T-helper 9 cell (primary cell): ENCODE measurements at places on chromosomes 16 and 17.

DNA sequence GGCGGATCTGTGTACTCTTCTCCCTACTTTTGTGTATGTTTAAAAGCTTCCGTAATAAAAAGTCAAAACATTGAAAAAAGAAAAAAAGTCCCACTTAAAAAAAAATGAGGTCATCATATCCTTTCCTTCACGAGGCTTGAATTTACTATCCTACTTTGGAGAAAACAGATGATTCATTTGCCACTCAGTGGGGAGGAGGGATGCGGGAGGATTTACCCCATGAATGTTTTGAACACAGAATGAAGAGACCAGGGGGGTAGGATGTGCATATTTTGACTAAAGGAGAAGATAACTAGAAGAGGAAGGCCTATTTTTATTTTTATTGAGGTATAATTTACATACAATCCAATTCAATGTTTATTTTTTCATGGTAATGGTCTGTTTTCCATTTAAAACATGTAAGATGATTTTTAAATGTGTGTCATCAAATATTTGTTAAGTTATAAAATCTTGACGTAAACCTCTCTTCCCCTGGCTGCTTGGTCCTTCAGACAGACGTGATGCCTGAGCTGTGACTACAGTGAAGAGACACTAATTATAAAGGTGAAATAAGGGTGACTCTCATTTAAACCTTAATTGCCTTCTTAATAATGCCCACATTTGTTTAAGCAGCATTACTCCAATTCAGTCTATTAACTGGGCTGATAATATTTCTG is 135.4 kb upstream of the AXIN2 start:
- no peak for DNase-seq

GRCh38 chr17:72267601-72268000 is 146.8 kb downstream of the SOX9 start:
- DNase-seq = no peak

- DNase-seq = no peak
Measured at GRCh38 chr17:45320931-45321461, 4.2 kb upstream of the MAP3K14 start.

GRCh38 chr16:29896841-29897240 is 2.5 kb downstream of the SEZ6L2 start:
- no peak for DNase-seq

DNA sequence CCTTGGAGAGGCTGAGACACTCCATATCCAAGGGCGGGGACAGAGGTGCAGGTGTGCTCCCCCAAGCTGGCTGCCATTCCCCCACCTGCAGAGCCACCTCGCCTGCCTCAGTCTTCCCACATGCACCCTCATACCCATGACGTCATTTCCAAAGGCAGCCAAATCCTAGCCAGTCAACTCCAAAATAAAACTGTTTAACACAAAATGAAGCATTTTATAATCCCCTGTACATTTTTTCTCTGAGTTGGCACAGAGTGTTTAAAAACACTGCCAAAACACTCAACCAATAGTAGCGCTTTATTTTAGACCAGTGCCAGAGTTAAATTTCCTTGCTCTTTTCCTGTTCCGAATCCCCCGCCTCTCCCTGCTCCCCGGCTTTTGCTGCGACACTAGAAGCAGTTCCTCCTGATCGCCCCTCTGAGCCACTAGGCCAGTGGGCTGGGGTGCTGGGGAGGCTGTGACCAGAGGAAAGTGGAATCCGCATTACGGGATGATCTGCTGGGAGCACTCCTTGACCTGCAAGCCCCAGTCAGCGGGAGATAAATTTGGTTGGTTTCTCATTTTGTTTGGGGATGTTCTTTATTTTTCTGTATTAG is 139.5 kb downstream of the ZNF423 start:
- DNase-seq = no peak

- no peak for DNase-seq
Measured at GRCh38 chr17:66541461-66542128, 239.2 kb downstream of the PRKCA start.

DNA sequence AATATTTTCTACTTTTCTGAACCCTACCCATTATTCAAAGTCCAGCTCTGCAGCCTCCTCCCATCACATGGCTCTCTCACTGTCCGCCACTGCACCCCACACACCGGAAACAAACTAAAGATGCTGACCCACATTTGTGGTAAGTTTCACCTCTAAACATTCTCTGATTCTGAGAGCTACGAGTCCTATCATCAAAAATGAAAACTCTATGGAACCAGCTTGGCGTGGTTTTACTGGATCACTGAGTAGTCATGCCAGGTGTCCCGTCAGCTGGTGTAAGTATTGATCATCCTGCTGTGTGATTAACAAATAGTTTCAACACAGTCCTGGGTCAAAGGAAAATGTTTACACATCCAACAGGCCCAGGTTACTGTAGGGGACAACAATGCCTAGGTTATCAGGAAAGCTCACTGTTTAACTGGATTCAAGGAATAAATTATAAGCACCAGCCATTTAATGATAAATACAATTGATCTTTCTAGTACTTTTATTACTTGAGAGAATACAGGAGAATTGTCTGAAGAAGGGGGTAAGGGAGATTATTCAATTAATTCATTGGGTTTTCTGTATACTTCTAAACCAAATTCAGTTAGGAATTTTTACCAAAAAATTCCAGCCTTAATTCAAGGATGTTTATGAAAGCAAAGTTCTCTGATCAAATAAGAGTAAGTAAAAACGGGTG is 33.9 kb downstream of the CYTH1 start:
- no peak for DNase-seq

- DNase-seq = no peak
Measured at GRCh38 chr16:52529226-52529625, 17.7 kb downstream of the TOX3 start.

- DNase-seq = no peak
Measured at GRCh38 chr16:67068212-67068753, 39.3 kb downstream of the CBFB start.

DNA sequence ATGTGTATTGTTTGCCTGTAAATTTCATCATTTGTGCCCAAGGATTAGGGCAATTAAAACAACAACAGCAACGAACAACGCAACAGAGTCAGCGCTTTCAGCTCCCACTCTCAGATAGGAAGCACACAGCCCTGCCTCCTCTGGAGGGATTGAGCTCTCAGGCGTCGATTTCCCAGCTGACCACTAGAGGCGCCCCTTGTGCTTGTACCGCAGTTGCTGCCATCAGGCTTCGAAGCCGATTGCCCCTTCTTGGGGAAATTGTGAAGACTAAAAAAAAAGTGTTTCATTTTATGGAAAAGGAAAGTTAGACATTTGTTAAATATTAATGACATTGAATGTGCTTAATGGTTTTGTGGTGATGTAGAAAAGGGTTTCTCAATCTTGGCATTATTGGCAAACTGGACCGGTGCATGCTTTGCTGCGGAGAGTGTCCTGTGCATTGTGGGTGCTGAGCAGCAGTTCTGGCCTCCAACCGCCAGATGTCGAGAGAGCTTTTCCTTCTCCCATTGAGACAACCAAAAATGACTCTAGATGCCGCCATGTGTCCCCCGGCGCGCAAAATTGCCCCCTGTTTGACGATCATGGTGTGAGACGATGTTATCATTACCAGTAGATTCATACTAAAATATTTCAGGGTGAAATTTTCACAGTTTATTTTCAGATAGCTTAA is 650.4 kb upstream of the RBFOX1 start:
- no peak for DNase-seq

- no peak for DNase-seq
Measured at GRCh38 chr16:15573274-15573895, 69.6 kb downstream of the MARF1 start.

DNA sequence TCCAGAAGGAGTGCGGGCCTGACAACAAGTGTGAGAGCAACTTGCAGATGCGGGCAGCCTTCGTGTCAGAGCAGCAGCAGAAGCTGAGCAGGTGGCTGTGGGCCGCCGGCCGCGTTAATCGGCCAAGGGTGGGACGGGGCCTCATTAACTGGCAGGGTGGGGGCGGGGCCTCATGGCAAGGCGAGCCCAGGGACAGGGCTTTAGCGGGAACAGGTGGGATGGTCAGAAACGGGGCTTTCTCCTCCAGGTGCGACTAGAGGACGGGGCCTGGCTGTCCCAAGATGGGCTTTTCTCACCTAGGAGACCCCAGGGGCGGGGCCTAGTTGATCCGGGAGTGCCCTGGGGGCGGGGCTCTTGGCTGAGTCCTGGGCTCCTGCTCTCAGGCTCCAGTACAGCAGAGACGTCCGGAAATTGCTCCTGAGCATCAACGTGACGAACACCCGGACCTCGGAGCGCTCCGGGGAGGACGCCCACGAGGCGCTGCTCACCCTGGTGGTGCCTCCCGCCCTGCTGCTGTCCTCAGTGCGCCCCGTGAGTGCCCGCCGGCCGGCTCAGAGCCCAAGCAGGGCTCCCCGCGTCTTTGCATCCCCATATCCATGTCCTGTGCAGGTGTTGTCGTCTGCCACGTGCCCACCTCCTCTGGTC is 18.4 kb upstream of the PDK2 start:
- DNase-seq = no peak

DNA sequence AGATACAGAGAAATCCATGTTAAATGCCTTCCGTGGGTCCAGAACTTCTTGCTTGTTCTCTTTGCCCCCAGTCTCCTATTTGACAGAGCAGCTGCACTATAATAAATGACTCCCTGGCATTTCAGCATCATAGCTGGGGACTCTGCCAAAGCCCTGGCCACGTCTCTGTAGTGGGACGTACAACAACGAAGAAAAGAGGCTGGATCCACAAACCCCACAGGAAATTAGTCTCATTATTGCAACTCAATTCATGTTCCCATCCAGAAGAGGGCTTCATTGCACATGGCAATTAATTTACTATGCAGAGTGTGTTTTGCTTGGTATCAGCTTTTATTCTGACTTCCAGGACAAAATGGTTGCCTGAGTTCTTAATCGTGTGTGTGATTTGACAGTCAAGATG is 121.3 kb downstream of the CDH13 start:
- DNase-seq = no peak

- DNase-seq = no peak
Measured at GRCh38 chr17:30212750-30213149, 22.7 kb downstream of the SLC6A4 start.

DNA sequence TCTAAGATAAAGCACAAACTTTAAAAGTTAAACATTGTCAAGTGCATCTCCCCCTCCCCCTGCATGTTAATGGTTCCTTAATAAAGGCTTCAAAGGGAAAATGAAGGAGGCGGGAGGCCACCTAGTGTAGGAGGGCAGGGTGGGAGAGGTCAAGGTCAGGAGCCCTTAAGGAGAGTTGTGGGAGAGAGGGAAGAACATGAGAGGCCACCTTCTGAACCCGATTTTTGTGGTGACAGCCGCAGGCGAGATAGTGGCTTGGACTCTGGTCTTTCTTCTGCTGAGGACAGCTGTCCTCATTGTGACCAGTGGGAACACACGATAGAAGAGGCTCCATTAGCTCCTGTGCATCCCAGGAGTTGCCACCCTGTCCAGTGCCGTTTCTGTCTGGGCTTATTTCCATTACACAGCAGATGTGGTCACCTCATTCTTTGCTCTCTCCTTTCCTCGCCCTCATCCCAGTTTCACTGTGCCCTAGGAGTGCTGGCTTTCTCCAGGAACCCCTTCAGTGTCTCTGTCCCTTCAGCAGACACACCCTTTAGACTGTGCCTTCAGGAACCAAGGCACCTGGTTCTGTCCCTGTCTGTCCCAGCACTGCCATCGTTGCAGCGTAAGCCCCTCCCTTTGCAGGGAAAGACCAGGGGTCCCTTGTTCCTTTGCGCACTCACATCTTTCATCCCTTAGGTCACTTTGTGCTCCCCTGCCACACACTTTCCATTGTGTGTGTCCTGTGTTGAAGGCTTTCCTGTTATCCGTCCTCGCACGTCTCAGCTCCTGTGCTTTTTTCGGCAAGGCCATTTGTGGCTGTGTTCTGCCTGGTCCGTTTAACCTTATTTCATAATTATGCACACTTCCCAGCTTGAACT is 7.5 kb downstream of the SEC14L1 start:
- no peak for DNase-seq

DNA sequence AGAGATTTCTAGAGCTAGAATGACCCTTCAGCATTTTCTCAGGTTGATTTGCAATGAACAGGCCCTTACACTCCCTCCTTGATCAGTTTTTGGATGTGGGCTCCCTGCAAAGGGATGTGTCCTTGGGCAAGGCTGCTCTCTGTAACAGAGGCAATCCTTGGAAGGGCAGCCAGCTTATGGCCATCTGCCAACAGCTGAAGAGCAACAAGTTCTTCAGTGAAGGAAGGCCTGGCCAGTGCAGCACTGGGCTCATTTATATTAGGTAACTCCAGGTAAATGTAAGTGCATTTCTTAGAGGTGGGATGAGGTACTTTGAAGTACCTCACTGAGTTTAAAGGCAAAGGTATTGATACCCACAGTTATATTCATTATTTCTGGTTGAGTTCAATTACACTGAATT is 114.3 kb upstream of the KCNJ16 start:
- no peak for DNase-seq

DNA sequence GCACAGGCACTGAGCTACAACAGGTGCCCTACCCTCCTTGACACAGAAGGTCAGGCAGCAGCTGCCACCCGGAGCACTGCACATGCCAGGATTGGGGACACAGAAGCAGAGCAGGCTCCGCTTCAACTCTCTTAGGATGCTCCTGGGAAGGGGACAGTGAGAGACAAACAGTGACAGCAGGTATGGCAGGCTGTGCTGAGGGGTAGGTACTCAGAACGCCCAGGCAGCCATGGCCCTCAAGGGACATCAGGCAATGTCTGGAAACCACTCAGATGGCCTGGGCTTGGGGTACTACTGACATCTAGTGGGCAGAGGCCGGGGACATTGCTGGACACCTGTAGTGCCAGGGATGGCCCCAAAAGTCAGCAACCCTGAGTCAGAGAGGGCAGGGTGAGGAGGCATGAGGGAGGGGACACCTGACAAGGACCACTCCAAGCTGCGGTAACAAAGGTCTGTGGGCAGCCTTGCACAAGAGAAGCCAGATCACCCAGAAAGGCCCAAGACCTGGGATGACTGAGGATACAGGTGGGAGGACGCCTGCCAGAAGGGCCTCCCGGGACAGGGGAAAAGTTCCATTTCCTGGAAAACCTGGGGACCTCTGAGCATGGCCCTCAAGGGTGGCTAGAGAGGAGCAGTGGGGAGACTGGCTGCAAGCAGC is 21.2 kb downstream of the PEMT start:
- DNase-seq = no peak

DNA sequence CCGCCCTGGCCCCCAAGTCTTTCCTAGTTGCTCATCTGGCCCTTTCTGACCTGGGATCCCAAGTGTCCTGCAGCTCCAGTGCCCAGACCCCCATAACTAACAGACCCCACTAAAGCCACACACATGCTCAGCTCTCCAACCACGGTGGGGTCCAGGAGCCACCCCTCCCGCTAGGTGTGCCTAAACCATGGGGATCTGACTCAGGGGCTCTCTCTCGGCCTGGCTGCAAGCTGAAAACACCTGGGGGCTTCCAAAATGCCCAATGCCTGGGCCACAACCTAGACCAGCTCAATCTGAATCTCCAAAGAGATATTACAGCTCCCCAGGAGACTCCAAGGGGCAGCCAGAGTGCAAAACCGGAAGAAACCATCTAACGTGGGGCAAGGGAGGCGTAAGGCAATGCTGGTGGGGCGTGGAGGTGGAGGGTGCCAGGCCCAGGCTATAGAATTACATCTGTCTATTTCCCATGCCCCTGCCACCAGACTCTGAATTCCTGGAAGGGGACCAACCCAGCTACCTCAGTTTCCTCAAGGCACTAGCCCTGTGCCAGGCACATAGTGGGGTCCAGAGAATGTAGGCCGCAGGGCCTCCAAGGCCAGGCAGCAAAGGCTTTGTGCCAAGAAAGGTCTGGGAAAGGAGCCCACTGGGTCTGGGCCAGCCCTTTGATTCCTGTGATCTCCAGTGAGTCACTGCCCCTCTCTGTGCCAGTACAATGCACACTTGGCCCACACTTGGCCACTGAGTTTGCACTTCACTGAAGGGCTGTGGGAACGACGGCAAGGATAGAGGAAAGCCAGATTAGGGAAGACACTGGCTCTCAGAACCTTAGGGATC is 3.3 kb downstream of the CD2BP2 start:
- DNase-seq = no peak

GRCh38 chr17:80000981-80001775 is 34.5 kb downstream of the TBC1D16 start:
- DNase-seq = no peak
